ENCODE measurements at places on chromosomes 3 and 15. TPM values are rescaled to one million over a fixed set of nuclear protein-coding genes. Genes with fewer than 3 reads are reported as not detected.

PLAAT1 gene
- total RNA-seq = 0.98 TPM

GRCh38 chr3:9793161-9793781, 389 bp downstream of the ARPC4 start:
- no peak for DNase-seq

DNA sequence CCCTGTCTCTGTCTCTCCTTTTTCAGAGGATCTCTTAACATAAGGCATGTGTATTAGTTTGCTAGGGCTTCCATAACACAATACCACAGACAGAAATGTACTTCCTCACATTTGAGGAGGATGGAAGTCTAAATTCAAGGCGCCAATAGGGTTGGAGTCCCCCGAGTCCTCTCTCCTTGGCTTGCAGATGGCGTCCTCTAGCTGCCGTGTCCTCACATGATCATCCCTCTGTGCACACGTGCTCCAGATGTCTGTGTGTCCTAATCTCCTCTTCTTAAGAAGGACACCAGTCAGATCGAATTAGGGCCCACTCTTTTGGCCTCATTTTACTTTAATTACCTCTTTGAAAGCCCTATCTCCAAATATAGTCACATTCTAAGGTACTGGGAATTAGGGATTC, 23.0 kb upstream of the BFSP2 start:
- DNase-seq = no peak

DNA sequence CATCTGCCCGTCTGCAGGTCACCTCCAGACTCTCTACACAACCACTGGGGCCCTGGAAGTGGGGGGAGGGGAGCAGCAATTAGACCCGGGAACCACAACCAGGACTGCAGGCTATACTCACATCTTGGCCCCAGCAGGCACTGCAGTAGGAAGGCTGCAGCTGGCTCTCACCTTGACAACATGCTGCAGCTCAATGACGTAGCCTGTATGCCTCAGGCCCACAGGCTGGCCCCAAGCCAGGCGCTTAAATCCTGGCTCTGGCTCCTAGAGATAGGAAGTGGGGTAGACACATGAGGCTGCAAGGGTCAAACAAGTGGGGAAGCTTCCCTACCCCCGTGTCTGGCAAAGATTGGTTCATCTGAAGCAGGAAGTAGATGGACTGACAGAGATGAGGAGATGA, 4.6 kb upstream of the QRICH1 start:
- no peak for DNase-seq

DNA sequence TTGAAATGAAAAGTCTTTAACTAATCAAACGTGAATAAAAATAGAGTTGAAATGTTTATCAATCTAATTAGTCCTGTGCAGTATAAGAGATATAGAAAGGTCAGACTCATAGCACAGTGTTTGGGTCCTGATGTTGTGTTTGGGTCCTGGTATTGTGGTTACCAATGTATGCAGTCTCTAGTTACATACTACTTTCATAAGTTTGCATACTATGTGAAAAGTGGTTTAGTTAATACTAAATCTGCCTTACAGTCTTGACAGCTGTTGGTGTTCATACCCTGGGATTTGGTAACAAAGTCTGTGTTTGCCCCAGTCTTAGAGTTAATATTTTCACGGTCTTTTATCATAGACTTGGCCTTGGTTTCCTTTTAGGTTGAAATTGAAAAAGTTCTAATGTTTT, 41.7 kb downstream of the KIF15 start:
- DNase-seq = no peak

- no peak for DNase-seq
Observed at GRCh38 chr15:60819860-60820259, 340.9 kb upstream of the ICE2 start.

DNA sequence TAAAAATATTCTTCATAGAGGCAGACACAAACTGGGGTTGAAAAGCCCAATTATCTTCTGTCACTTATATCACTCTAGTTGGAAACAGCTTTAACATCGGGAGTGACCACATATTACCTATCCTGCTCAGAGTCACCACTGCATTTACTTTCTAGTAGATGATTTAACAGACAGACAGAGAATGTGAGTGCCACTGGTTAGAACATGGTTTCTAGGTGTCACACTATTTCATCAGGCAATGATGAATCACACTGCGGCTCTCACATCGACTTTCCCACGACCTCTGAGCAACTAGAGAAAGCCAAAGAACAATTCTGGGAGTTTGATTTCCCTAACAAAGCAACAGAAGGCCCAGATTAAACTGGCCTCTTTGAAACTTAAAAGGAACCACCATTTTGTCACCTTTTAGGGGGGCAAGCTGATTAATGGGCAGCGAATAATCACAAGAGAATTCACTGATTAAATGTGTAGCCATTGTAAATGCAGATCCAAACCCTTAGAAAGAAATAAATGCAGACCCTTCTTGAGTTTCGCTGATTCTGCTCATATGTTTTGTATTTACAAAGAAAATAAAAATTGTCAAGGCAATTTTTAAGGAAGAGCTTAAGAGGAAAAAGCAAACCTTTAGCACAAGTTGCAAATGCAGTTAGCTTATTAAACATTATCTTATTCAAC, 112.6 kb upstream of the KBTBD8 start:
- no peak for DNase-seq

- DNase-seq = no peak
Observed at GRCh38 chr3:165406425-165406824, 210.2 kb upstream of the SLITRK3 start.

DNA sequence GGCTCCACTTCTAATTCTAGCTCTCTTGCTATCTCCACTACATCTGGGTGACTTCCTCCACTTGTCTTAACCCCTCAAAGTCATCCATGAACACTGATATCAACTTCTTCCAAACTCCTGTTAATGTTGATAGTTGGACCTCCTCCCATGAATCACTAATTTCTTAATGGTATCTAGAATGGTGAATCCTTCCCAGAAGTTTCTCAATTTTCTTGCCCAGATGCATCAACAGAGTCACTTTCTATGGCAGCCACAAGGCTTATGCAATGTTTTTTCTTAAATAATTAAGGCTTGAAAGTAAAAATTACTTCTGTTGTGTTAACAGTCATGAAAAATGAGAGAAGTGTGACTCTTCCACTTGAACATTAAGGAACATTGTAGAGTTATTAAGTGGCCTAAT, 164.3 kb downstream of the PCCB start:
- DNase-seq = no peak

- DNase-seq = no peak
Observed at GRCh38 chr3:31534065-31534425, 1.3 kb downstream of the STT3B start.

DNA sequence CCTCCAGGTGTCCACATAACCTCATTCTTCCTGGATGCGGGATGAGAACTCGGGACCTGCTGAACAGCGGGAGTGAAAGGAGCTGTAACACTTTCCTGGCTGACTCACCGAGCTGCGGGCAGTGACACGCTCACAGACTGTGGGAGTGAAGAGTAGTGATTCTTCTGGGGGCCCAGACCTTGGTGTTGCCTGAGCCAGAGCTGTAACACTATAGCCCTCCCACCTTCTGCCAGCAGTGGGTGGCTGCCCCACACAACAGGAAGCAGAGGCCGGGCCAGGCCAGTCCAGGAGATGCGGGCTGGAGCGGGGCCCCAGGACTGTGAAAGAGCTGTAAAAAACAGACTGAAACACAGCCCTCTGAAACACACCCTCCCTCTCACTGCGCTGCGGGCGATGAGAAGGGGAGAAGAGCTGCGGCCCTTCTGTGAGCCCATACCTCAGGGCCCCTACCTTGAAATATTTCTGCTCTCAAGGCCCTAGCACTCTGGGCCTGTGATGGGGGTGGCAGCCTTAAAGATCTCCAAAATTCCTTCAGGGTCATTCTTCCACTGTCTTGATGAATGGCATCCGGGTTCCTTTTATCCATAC, 464.0 kb upstream of the CCDC54 start:
- no peak for DNase-seq
